Suprapubic skin (tissue), 4 donors: ENCODE measurements at places on chromosomes 7 and 10.

GRCh38 chr7:123096434-123096833 lies 100.9 kb upstream of the TAS2R16 start:
- no peaks in the 10 kb centered on the region for H3K36me3 ChIP-seq
- DNase-seq = no peak
- no peak overlapping the region for H3K27ac ChIP-seq
- H3K4me3 ChIP-seq = no peak overlapping the region
- H3K27me3 ChIP-seq = no peaks in the 10 kb centered on the region

- no peak overlapping the region for H3K4me3 ChIP-seq
- peak overlapping the region; percentile 31 for H3K27ac ChIP-seq
- H3K4me1 ChIP-seq = peaks cover 88% of the 10 kb centered on the region
- no peaks in the 10 kb centered on the region for H3K36me3 ChIP-seq
Observed at GRCh38 chr10:113003052-113003451, 53.0 kb downstream of the TCF7L2 start.

DNA sequence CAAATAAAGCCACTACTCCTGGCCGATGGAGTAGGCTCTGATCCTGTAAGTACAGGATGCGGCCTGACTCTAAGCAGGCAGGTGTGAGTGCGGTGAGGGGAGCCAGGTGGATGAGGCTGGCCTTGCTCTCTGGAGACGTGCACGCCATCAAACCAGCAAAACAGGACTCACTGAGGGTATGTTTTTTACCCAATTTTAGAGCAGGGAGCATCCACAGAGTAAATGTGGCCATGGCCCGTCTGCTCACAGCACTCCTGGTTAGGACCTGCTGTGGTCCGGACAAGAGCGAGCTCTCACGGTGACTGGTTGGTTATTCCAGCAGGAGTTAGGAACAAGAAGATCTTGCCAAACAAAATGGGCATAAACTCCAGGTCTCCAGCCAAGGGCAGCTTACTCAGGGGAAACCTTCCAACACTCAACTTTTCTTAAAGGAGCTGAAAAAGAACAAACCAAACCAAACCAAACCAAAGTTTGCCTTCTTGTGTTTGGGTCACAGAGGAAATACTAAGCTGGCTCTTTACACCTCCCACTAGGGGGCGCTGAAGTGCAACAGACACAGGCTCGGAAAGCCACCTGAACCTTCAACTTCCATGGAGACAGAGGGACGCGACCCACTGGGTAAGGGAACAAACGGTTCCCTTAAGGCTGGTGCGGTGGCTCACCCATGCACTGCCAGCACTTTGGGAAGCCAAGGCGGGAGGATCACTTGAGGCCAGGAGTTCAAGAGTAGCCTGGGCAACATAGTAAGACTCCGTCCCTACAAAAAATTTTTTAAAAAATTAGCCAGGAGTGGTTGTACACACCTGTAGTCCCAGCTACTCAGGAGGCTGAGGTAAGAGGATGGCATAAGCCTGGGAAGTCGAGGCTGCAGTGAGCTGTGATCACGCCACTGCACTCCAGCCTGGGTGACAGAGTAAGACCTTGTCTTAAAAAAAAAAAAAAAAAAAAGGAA lies 122.4 kb downstream of the CLEC2L start:
- no peak overlapping the region for H3K27ac ChIP-seq
- no peaks in the 10 kb centered on the region for H3K36me3 ChIP-seq
- no peak overlapping the region for H3K4me3 ChIP-seq
- peak; percentile 83 for DNase-seq

GRCh38 chr10:22368981-22369380 lies 23.7 kb downstream of the SPAG6 start:
- no peak for DNase-seq
- H3K27me3 ChIP-seq = peaks cover 10% of the 10 kb centered on the region
- no peak overlapping the region for H3K27ac ChIP-seq
- no peaks in the 10 kb centered on the region for H3K4me1 ChIP-seq
- no peak overlapping the region for H3K4me3 ChIP-seq
- no peaks in the 10 kb centered on the region for H3K36me3 ChIP-seq

- no peak overlapping the region for H3K27ac ChIP-seq
- H3K4me1 ChIP-seq = no peaks in the 10 kb centered on the region
- H3K27me3 ChIP-seq = no peaks in the 10 kb centered on the region
- H3K4me3 ChIP-seq = no peak overlapping the region
- no peaks in the 10 kb centered on the region for H3K36me3 ChIP-seq
Observed at GRCh38 chr10:59126261-59126660, 50.2 kb upstream of the PHYHIPL start.

DNA sequence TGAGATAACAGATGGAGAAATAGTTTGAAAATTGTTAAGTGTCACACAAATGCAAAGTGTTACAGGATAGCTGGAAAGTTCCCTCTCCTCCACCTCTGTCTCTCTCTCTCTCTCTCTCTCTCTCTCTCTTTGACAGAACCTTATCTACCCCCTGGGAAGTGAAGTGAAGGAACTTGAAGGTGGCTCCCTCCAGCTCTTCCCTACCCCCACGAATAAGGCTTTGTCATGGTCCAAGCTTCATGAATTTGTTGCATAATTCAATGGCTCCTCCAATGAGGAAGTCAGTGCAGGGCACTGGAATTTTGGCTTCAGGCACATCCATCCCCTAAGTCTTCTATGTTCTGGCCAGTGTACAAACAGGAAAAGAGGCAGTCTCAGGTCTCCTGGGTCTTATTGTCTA lies 66.4 kb downstream of the CDHR3 start:
- no peaks in the 10 kb centered on the region for H3K36me3 ChIP-seq
- no peak for DNase-seq
- no peaks in the 10 kb centered on the region for H3K27me3 ChIP-seq

GRCh38 chr7:137975768-137976167 lies 26.1 kb downstream of the CREB3L2 start:
- no peaks in the 10 kb centered on the region for H3K36me3 ChIP-seq
- H3K4me1 ChIP-seq = peaks cover 52% of the 10 kb centered on the region
- H3K4me3 ChIP-seq = no peak overlapping the region
- H3K27ac ChIP-seq = peak overlapping the region; percentile 68

DNA sequence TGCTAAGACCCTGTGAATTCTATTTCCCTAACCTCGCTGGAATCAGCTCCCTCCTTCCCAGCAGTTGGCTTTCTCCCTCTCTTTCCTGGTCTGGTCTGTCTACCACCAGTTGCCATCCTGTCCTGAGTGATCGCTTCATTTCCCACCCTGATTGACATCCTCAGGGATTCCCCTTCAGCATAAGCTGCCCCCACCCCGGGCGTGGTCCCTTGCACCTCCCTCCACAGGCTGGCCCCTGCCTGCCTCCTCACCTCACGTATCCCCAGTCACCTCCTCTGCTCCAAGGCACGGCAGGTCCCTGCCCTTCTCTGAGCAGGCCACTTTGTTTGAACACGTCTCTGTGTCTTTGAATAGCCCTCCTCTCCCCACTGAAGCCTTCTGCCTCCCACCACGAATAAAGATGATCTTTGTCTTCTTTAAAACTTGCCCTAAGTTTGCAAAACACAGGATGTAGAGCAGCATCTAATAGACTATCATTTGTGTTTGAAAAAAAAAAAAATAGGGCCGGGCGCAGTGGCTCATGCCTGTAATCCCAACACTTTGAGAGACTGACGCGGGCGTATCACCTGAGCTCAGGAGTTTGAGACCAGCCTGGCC lies 233.5 kb downstream of the CUX1 start:
- no peak overlapping the region for H3K27ac ChIP-seq
- H3K4me3 ChIP-seq = no peak overlapping the region
- H3K27me3 ChIP-seq = no peaks in the 10 kb centered on the region
- H3K4me1 ChIP-seq = no peaks in the 10 kb centered on the region
- no peaks in the 10 kb centered on the region for H3K36me3 ChIP-seq

- no peaks in the 10 kb centered on the region for H3K36me3 ChIP-seq
- no peak overlapping the region for H3K27ac ChIP-seq
- H3K27me3 ChIP-seq = no peaks in the 10 kb centered on the region
- no peak for DNase-seq
Observed at GRCh38 chr7:38411404-38411803, 138.0 kb upstream of the TARP start.

- H3K4me1 ChIP-seq = no peaks in the 10 kb centered on the region
- H3K36me3 ChIP-seq = no peaks in the 10 kb centered on the region
- no peaks in the 10 kb centered on the region for H3K27me3 ChIP-seq
- no peak for DNase-seq
Observed at GRCh38 chr7:70098905-70099672, 500.8 kb downstream of the AUTS2 start.

GRCh38 chr7:139936760-139937310 lies 107.8 kb downstream of the TBXAS1 start:
- no peak overlapping the region for H3K4me3 ChIP-seq
- no peaks in the 10 kb centered on the region for H3K4me1 ChIP-seq
- no peaks in the 10 kb centered on the region for H3K36me3 ChIP-seq

- H3K4me1 ChIP-seq = peaks cover 16% of the 10 kb centered on the region
- DNase-seq = no peak
- no peaks in the 10 kb centered on the region for H3K36me3 ChIP-seq
- peaks cover 11% of the 10 kb centered on the region for H3K27me3 ChIP-seq
- no peak overlapping the region for H3K4me3 ChIP-seq
- no peak overlapping the region for H3K27ac ChIP-seq
Observed at GRCh38 chr7:2873686-2874551, 29.8 kb upstream of the GNA12 start.

- peak overlapping the region; percentile 96 for H3K4me3 ChIP-seq
- peaks cover 48% of the 10 kb centered on the region for H3K4me1 ChIP-seq
- H3K27ac ChIP-seq = peak overlapping the region; percentile 97
- H3K36me3 ChIP-seq = no peaks in the 10 kb centered on the region
Observed at GRCh38 chr7:129952086-129952652, 591 bp downstream of the UBE2H start.
